Activated CD4-positive, alpha-beta T cell treated with anti-CD3 and anti-CD28 coated beads for 1 hour (primary cell): ENCODE measurements at places on chromosomes 5 and 9.

- no peak for DNase-seq
Measured at GRCh38 chr9:94507531-94508258, 47.2 kb upstream of the PCAT7 start.

GRCh38 chr5:166127766-166128570, 2163.5 kb upstream of the WWC1 start:
- DNase-seq, result no peak

- DNase-seq, result no peak
Measured at GRCh38 chr5:38339446-38339845, 81.1 kb downstream of the EGFLAM start.

- DNase-seq, result no peak
Measured at GRCh38 chr5:148884339-148885020, 58.1 kb downstream of the ADRB2 start.

DNA sequence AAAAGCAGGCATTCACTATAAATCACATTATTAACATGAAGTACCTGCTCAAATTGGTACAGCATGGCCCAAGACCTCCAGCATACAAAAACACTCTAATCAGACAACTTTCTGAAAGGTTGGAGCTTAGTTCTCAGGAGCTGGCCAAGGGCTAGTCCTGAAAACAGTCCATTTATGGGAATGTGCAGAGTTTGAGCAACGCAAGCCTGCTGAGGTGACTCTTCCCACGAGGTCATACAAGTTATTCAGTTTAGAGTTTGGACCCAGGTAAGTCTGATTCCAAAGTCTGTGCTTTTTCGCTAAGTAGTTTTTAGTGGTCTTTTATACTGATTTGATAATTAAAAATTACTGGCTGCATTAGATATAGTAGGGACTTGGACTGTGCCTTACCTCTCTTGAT, 52.6 kb downstream of the AP3S1 start:
- DNase-seq, result no peak

DNA sequence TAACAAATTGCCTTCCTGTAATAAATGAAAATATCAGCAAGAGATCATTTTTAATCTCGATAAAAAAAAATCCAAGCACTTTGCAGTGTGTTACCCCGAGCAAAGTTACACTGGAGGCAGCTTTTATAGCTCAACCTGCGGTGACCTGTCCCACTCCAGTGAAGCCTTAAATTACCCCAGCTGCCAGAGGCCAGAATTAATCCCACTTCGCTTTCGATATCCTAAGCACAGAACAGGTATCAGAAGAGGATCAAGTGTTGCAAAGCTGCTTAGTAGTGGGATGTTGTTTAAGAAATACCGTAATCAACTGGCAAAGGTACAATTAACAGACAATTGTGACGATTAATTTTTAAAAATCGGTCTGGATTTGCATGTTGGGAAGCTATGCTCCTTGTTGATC, 314.0 kb downstream of the AGTPBP1 start:
- DNase-seq, result no peak

DNA sequence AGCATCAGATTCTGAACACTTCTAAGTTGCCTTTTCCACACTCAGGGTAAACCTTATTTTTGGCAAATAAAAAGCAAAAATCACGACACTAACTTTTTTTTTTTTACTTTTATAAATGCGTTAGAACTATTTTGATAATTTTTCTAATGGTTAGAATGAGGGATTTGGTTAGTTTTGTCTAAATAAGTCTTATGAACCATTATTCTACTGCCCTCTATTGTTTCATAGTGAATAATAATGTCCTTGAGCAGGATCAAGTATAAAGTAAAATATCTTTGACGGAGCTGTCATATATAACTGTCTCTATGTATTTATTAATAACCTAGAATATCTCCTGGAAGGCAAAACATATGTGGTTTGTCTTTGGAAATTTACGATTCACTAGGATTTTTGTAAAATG, 631.8 kb downstream of the GABRG2 start:
- DNase-seq, result no peak

DNA sequence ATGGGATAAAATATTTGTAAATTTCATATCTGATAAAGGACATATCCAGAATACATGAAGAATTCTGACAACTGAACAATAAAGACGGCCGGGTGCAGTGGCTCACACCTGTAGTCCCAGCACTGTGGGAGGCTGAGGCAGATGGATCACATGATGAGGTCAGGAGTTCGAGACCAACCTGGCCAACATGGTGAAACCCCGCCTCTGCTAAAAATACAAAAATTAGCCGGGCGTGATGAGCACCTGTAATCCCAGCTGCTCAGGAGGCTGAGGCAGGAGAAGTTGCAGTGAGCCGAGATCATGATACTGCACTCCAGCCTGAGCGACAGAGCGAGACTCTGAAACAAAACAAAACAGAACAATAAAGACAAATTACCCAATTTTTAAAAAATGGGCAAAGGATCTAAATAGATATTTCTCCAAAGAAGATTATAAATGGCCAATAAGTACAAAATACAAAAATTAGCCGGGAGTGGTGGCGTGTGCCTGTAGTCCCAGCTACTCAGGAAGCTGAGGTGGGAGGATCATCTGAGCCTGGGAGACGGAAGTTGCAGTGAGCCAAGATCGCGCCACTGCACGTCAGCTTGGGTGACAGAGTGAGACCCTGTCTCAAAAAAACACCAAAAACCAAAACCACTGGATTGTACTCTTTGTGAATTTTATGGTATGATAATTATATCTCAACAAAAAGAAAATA, 9.6 kb upstream of the NSD1 start:
- DNase-seq, result no peak

DNA sequence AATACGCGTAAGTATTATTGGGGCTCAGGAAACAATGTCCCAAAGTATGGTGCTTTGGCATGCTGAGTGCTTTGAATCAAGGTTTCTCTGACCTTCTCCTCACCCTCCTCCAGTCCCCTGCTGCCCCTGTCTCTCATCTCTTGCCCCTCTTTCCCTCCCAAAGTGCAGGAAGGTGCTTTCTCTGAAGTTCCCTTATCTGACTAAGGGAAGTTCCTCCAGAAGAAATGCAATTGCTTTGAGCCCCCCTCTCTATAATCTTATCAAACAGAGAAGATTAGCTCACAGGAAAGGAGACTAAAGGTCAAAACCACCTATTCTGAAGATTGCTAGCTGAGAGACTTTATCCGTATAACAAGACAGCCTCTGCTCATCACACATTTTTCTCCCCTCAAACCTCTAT, 288.1 kb downstream of the ARL15 start:
- DNase-seq, result no peak

- DNase-seq, result no peak
Measured at GRCh38 chr5:138354926-138355378, 2.5 kb downstream of the KDM3B start.

DNA sequence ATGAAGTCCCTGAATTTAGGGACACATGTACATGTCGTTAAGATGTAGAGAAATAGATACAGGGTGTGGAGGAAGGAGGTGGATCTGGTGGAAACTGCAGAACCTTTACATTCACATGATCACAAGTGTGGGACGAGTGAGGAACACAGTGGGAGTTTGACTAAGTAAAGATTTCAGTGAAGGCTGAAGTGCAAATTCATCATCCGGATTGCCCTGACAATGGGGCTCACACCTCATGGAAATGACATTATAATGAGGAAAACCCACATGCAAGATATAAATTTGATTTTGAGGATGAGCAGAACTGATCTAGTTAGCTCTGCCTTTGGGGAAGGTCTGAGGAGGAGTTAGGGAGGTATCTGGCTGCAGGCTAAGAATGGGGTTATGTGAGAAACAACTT, 173.9 kb downstream of the FSTL4 start:
- no peak for DNase-seq

- no peak for DNase-seq
Measured at GRCh38 chr5:172843825-172844576, 9.9 kb downstream of the ERGIC1 start.

- no peak for DNase-seq
Measured at GRCh38 chr5:65978251-65978650, 51.9 kb downstream of the ERBIN start.

DNA sequence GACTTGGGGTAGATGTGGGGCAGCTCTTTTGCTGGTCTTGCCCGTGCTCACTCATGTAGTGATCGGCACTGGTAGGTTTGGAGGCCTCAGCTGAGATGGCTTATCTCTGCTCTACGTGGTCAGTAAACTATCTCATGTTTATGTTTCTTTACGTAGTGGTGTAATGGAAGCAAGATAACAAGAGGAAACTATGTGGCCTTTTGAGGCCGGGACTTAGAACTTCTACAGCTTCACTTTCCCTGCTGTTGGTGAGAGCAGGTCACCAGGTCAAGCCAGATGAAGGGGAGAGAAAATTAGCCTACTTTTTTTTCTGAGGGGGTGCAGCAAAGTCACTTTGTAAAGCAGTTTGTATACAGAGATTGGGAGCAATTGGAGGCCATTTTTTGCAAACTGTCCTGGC, 8.5 kb downstream of the FOCAD start:
- DNase-seq, result no peak

GRCh38 chr5:79464695-79465332, 49.1 kb downstream of the HOMER1 start:
- DNase-seq, result no peak

- DNase-seq, result no peak
Measured at GRCh38 chr9:7164440-7165330, 406.9 kb downstream of the KDM4C start.

- DNase-seq, result no peak
Measured at GRCh38 chr9:101274971-101275768, 109.6 kb downstream of the BAAT start.

DNA sequence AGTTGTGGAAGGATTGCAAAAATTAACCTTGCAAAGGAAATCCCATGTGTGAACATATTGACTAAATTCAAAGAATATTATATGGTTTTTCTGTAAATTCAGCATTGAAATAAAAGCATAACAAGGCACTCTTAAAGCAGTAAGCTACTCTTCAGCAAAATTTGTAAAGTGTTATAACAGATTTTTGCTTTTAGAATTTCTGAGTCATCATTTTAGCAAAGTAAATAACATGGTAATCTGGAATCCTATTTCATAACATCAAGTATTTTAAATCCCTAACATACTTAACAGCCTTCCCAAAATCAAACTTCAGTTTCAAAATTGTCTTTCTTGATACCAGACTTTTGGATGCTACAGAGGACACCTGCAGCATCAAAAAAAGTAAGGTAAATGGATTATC, 436.0 kb upstream of the CDH9 start:
- DNase-seq, result no peak

GRCh38 chr5:62011089-62011664, 294.8 kb upstream of the KIF2A start:
- DNase-seq, result no peak

GRCh38 chr5:56900858-56901578, 8.4 kb upstream of the SETD9 start:
- no peak for DNase-seq

DNA sequence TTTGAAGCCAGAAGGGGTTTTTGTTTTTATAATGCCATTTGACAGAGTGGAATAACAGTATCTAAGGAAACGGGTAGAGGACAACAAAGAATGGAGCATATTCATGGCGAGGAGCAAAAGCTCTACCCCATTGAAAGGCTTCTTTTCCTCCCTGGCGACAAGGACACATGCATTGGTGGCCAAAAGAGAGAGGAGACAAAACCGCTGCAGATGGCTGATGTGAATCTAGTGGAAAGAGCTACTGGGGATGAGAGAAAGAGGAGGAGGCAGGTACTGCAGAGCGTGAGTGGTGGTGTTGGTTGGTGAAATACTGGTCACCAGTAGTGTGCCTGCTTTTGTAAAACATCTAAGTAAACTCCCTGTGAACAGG, 491 bp downstream of the APC start:
- DNase-seq, result no peak

- DNase-seq, result no peak
Measured at GRCh38 chr9:95452176-95452575, 64.6 kb downstream of the PTCH1 start.

DNA sequence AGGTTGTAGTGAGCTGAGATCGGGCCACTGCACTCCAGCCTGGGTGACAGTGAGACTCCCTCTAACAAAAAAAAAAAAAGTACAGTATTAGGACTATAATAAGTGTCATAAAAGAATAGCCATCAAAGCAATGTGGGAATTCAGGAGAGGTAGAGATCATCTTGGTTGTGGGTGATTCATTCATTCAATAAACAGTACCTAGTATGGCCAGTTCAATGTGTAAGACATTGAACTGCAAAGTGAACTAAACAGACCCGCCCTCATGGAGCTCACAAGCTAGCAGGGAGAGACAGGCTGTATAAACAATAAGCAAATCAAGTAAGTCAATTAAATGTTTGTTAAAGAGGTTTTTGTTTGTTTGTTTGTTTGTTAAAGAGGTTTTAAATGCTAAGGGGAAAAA, 146.1 kb upstream of the RANBP3L start:
- no peak for DNase-seq

GRCh38 chr9:133677126-133678010, 41.2 kb downstream of the DBH start:
- peak; percentile 34 for DNase-seq
